ENCODE measurements at places on chromosomes 7 and 10. TPM values are rescaled to one million over a fixed set of nuclear protein-coding genes. Genes with fewer than 3 reads are reported as not detected.

The CTAGE8 gene
- 2.5 TPM for total RNA-seq

The DLX6 gene
- not detected for total RNA-seq

The TRIL gene
- total RNA-seq: 1.1 TPM

The DCLRE1A gene
- 6.2 TPM for total RNA-seq

The CPVL gene
- total RNA-seq: 4.9 TPM

The GPR26 gene
- total RNA-seq: not detected

The GOLGA7B gene
- 0.22 TPM for total RNA-seq

The CABCOCO1 gene
- not detected for total RNA-seq

The AKR1C8 gene
- total RNA-seq: not detected

The PRKCQ gene
- 0.93 TPM for total RNA-seq

The OR2A5 gene
- total RNA-seq: not detected

The CD36 gene
- 8.7 TPM for total RNA-seq

The SUN1 gene
- 158 TPM for total RNA-seq

The SLC39A12 gene
- total RNA-seq: 0.13 TPM

The ABCC2 gene
- total RNA-seq: 0.72 TPM

The NYAP1 gene
- total RNA-seq: 0.44 TPM

The SCART1 gene
- 1.6 TPM for total RNA-seq

The CALHM1 gene
- not detected for total RNA-seq

The PON1 gene
- total RNA-seq: not detected
